ENCODE measurements at places on chromosomes 12 and 14.
A peak's percentile ranks its signal among the peaks of the same experiment; 100 is the strongest.

GRCh38 chr12:8035440-8036010 is 3.0 kb downstream of the FOXJ2 start:
- no peak for DNase-seq

GRCh38 chr14:44663136-44663535 is 156.1 kb upstream of the FSCB start:
- no peak for DNase-seq

DNA sequence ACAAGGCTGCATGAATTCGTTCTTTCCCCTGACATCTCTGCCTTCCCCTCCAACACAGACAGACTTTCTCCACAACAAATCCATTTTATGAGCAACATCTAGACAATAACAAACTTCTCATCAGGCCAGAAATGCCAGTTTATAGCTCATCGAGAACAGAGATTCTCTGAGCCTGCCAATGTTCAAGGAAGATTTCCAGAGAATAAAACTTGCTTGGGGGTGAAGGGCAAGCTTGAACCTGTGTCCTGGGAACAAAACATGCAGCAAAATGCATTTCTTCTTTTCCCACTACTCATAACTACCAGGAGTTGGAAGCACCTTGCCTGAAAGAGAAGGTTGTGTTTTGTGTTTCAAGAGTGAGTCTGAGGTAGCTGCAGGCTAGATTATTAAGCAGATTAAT is 6.8 kb downstream of the MAP1LC3B2 start:
- DNase-seq = no peak

GRCh38 chr12:1197264-1198018 is 206.4 kb downstream of the ERC1 start:
- DNase-seq = no peak

GRCh38 chr14:95668235-95668772 is 17.9 kb upstream of the TCL1B start:
- no peak for DNase-seq

GRCh38 chr14:33529787-33530757 is 420.8 kb downstream of the EGLN3 start:
- no peak for DNase-seq

- DNase-seq = no peak
Measured at GRCh38 chr12:70427611-70428010, 61.5 kb downstream of the KCNMB4 start.

GRCh38 chr14:45287610-45288009 is 34.6 kb upstream of the MIS18BP1 start:
- DNase-seq = no peak

DNA sequence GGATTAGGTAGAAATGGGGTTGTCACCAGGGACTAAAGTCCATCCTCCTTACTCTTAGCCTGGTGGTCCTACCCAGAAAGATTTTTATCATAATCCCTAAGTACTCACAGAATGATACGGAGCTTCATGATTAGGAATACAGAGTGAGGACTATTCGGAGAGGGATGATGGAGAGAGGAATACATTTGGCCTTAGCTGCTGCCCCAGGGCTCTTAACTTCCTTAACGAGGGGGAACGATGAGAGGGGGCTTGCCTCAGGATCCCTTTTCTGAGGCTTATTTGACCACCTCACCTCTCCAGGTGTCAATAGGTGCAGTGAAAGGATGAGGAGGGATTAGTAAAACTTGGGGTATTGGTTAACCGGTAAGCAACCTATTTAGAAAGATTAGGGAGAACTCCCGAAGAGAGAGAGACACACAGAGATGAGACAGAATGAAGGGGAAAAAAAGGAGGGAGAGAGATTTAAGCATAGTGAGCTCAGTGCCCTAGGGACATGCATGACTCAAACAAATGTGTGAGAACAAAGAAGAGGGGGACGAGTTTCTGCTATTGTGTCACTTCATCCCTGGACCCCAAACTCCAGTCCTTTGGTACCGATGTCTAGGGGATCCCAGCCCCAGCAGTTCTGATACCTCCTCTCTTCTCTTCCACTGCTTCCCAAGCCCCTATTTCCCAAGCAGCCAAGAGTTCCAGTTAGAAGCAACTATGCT is 1.1 kb downstream of the NFE2 start:
- no peak for DNase-seq

GRCh38 chr14:76607510-76607909 is 153.8 kb upstream of the VASH1 start:
- no peak for DNase-seq

GRCh38 chr12:123115409-123116121 is 35.3 kb downstream of the PITPNM2 start:
- no peak for DNase-seq

DNA sequence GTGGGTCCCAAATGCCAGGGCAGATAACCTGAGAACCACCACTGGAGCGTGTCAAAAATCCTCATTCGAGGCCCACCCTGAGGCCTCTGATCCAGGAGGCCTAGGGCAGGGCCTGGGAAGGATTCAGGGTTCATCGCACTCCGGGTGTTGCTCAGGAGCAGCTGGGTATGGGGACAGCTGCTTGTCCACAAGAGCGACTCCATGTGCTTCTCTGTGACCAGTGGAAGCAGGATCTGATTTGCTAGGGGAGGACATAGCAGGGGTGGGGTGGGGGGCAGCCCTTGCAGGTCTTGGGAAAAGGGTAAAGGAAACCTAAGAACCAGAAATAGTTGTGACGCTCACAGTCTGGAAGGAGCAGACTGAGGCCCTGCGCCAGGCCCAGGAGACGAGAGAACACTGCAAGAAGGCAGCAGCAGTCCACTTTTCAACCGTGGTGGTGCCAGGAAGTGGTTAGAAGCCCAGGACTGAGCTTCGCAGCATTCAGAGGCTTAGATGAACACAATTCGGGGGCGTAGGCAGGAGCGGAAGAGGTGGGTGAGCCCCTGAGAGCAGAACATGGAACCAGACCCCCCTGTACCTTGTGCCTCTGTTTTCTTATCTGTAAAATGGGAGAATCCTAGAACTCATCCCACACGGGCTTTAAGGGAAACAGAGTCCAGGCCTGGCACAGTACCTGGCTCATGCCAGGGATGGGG is 33.7 kb downstream of the ITPK1 start:
- peak; percentile 26 for DNase-seq

GRCh38 chr14:63179383-63179782 is 24.9 kb upstream of the RHOJ start:
- no peak for DNase-seq

- no peak for DNase-seq
Measured at GRCh38 chr12:24078318-24078765, 128.9 kb upstream of the SOX5 start.

DNA sequence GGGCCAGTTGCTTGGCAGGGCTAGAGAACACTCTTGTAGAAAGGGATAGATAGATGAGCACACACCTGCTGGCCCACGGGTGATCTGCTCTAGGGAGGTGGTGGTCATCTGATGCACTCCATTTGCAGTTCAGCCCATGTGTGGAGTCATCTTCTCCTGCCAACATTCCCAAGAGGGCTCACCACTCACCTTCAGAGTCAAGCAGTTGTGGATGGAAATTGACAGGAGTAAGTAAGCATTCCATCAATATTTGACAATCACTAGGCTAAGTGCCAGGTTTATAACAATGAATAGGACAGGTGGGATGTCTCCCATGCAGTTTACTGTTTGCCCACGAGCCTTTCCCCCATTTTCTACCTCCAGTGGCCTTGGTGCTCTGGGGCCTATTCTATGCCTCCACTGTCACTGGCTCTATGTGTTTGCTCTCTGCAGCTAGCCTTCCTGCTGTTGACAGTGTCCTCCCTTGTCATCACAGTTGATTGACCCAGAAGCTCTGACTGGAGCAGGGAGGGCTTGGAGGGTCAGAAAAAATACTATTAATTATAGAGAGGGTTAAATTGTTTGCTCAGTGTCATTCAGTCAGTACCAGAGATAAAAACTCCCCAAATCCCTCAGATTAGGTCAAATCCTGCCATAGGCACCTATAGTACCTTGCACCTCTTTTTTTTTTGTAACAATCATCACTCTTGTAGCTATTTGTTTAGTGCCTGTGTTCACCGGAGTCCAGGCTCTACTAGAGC is 134.6 kb upstream of the PZP start:
- DNase-seq = no peak

Measured in CD4-positive, alpha-beta T cell treated with Interleukin-10 for 1 hour (primary cell).